ENCODE measurements at places on chromosomes 6 and 20. TPM values are rescaled to one million over a fixed set of nuclear protein-coding genes. Genes with fewer than 3 reads are reported as not detected.

DNA sequence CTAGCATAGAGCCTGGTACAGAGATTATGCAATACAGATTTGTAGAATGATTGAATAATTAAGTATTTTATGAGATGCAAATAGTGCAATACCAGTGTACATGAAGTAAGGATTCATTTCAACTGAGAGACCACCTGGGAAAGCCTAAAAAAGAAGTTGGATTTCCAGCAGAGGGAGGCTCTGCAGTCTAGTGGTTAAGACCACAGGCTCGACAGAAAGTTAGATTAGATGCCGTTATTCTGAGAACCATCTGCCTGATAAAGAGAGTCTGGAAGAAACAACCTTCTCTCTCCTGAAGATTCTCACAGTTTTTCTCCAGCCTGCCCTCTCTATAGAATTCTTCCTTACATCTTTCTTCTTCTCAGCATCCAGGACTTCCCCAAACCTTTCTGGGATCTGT is 13.6 kb upstream of the TNFRSF21 start:
- no peaks in the 10 kb centered on the region for H3K4me1 ChIP-seq
- no peak for DNase-seq
- no peak overlapping the region for H3K27ac ChIP-seq
- no peaks in the 10 kb centered on the region for H3K27me3 ChIP-seq
- H3K36me3 ChIP-seq = no peaks in the 10 kb centered on the region

DNA sequence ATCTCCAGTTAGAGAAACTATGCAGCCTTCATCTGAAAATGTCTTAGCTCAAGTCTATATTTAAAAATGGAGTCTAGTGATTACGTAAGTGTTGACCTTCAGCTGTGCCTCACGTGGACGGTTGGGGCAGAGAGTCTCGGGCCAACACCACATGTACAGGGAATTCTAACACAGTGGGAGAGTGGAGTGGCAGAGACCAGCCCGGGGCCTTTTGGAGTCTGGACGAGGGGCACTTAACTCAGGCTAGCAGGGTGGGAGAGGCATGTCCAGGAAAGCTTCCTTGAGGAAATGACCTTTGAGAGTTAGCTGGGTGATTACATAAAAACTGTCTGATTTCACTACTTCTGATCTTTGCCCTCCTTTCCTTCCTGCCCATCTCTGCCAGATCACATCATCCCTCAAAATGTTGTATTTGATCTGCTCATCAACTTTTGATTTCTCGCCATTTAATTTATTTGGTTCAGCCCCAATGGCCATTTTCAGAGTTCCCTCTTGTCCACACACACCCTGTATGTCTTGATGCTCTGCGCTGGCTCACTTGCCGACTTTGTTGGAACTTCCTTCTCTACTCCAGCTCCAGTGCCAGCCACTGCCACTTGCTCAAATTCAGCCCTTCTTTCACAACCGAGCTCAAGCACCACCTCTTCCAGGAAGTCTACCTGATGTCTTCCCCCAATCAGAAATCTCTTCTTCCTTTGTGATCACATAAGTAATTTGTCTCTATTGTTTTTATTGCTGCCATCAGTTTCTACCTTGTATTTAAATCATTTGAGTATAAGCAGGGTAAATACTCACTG is 2.6 kb downstream of the ARMC2 start:
- H3K4me3 ChIP-seq = no peak overlapping the region
- peak overlapping the region; percentile 71 for H3K27ac ChIP-seq
- DNase-seq = no peak
- peaks cover 2% of the 10 kb centered on the region for H3K4me1 ChIP-seq
- H3K27me3 ChIP-seq = no peaks in the 10 kb centered on the region

- peak overlapping the region; percentile 8 for H3K4me3 ChIP-seq
- DNase-seq = no peak
- H3K27ac ChIP-seq = peak overlapping the region; percentile 86
- peaks cover 9% of the 10 kb centered on the region for H3K4me1 ChIP-seq
These were observed 36.9 kb downstream of the B4GALT5 start for GRCh38 chr20:49676581-49677291.

DNA sequence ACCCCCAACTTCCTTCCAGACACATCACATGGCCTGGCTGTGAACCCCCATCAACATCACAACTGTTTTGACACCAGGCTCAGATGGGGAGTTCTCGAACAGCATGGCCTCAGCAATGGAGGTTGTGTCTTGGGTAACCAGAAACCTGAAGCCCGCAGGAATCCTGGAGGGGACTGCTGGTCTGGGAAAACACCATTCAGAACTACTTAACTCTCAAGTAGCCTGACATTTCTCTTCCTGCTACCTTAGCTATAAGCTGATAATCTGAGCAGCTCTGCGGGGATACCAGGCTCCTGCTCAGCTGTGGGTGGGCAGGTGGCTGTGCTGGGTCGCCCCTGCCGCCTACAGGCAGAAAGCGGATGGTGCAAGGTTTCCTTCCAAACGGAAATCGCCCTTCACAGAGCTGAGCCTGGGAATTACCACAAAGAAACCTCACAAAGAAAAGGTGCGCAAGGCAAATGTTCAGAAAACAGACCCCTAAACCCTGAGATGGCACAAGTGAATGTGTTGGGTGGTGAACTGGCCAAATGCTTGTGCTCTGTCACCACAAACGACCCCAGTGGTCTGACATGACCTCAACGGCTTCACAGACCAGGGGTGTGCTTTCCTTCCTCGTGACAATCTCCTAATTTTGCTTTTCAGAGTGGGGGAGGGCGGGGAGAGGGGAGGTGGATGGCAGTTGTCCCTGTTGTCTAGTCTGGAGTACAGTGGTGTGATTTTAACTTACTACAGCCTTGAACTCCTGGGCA is 29.5 kb downstream of the SNX5 start:
- peaks cover 7% of the 10 kb centered on the region for H3K4me1 ChIP-seq
- no peak overlapping the region for H3K4me3 ChIP-seq
- H3K27me3 ChIP-seq = no peaks in the 10 kb centered on the region

DNA sequence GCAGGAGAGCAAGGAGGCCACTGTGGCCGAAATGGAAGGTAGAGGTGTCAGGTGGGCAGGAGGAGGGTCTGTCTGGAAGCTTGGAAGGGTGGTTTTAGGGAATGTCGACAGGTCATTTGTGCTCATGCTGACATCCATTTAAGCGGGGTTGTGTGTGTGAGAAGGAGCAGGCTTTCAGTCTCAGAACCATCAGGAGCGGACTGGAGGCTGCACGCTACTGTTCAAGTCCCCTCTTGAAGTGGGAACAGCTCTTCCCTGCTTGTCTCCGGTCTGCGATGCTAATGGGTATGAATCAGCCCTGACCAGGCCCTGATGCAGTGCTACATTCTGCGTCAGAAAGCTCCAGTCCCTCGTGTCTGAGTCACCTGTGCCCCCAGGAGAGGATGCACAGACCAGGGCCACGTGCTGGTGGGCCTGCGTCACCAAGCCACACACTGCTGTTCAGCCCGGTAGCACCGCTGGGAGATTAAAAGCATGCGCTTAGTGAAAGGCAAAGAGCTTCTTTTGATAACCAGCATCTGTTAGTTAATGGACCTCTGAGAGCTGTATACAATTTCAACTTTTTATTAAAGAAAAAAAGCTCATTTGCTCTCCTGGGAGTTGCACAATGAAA is 58.0 kb downstream of the APCDD1L start:
- no peak for DNase-seq
- no peaks in the 10 kb centered on the region for H3K27me3 ChIP-seq
- H3K4me1 ChIP-seq = no peaks in the 10 kb centered on the region
- no peak overlapping the region for H3K4me3 ChIP-seq
- H3K27ac ChIP-seq = no peak overlapping the region

DNA sequence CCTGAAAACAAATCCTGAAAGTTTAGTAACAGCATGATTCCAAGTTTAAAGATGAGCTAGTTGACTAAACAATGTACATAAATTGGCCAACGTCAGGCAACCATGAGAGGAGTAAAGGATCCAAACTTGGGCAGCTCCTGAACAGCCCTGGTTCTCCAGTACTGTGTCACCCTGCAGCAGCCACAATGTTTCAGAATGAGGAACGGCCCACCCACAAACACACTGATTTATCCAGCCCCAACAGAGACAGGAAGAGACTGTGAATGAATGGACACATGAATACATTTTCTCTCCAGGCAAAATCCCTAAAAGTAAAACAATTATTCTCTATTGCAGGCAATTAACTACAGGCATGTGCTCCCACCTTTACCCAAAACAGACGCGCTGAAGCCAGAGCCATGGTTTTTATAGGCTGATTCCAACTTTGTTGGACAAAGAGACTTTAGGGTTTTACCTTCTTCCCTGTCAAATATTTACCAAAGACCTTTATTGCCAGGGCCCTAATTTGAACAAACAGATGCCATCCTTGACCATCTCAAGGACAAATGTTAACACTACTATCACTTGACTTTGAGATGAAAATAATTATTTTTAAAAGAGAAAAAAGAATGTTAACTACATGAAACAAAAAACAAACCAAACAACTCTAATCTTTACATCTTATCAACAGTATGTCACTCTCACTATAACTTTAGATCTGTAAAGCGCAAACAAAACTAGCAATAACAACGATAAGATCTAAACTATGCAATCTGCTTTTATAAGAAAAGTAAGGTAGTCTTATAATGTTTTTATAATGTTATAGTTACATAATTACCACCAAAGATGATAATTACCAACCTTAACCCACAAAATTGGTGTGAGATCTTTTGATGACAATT is 22.9 kb downstream of the CNKSR3 start:
- H3K36me3 ChIP-seq = no peaks in the 10 kb centered on the region
- no peak overlapping the region for H3K27ac ChIP-seq
- H3K27me3 ChIP-seq = no peaks in the 10 kb centered on the region
- H3K4me3 ChIP-seq = no peak overlapping the region
- DNase-seq = no peak

- no peaks in the 10 kb centered on the region for H3K4me1 ChIP-seq
- H3K36me3 ChIP-seq = no peaks in the 10 kb centered on the region
- no peaks in the 10 kb centered on the region for H3K27me3 ChIP-seq
- H3K27ac ChIP-seq = no peak overlapping the region
- H3K4me3 ChIP-seq = no peak overlapping the region
These were observed 161.5 kb downstream of the PACRG start for GRCh38 chr6:162889303-162889702.

Gene OR2B6
- not detected for total RNA-seq

Gene GLP1R
- 0.22 TPM for total RNA-seq

Measured in kidney (tissue), 22 donors.